ENCODE measurements at places on chromosomes 3 and 15.

- H3K4me3 ChIP-seq, result no peak overlapping the region
- DNase-seq, result no peak
- peak overlapping the region; percentile 24 for H3K27ac ChIP-seq
- no peaks in the 10 kb centered on the region for H3K27me3 ChIP-seq
- peaks cover 22% of the 10 kb centered on the region for H3K4me1 ChIP-seq
- no peaks in the 10 kb centered on the region for H3K36me3 ChIP-seq
Measured at GRCh38 chr3:134315286-134316106, 58.8 kb downstream of the AMOTL2 start.

DNA sequence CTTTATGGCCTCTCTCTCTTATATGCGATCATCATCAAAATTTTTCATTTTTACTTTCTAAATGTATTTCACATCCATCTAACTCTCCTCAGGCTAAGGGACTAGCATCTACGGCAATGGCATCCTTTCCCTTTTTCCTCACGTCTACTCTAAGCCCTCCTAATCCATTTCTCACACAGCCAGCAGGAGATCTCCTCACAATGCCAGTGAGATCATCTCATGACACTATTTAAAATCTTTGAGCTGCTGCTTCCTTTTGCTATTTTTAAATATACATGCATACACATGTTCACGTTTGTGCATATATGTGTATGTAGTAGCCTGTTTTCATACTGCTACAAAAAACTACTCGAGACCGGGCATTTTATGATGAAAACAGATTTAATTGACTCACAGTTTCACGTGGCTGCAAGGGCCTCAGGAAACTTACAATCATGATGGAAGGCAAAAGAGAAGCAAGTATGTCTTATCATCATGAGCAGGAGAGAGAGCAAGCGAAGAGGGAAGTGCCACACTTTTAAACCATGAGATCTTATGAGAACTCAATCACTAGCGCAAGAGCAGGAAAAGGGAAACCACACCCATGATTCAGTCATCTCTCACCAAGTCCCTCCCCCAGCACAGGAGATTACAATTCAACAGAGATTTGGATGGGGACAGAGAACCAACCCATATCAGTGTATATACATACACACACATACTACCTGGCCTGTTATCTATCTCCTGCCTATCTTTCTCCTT, 599.2 kb upstream of the ROBO1 start:
- no peak for DNase-seq
- H3K4me1 ChIP-seq, result no peaks in the 10 kb centered on the region
- no peaks in the 10 kb centered on the region for H3K36me3 ChIP-seq
- H3K27ac ChIP-seq, result no peak overlapping the region
- no peaks in the 10 kb centered on the region for H3K27me3 ChIP-seq
- no peak overlapping the region for H3K4me3 ChIP-seq

- no peaks in the 10 kb centered on the region for H3K27me3 ChIP-seq
- H3K36me3 ChIP-seq, result no peaks in the 10 kb centered on the region
- peaks cover 15% of the 10 kb centered on the region for H3K4me1 ChIP-seq
- no peak overlapping the region for H3K4me3 ChIP-seq
Measured at GRCh38 chr3:149585401-149585726, 72.5 kb downstream of the WWTR1 start.

GRCh38 chr3:122862381-122862780, 67.5 kb downstream of the SLC49A4 start:
- no peaks in the 10 kb centered on the region for H3K27me3 ChIP-seq
- no peak overlapping the region for H3K27ac ChIP-seq
- DNase-seq, result no peak
- H3K4me1 ChIP-seq, result no peaks in the 10 kb centered on the region

- H3K27me3 ChIP-seq, result no peaks in the 10 kb centered on the region
- H3K27ac ChIP-seq, result no peak overlapping the region
- H3K36me3 ChIP-seq, result no peaks in the 10 kb centered on the region
- DNase-seq, result no peak
Measured at GRCh38 chr3:24704496-24704895, 209.8 kb upstream of the THRB start.

DNA sequence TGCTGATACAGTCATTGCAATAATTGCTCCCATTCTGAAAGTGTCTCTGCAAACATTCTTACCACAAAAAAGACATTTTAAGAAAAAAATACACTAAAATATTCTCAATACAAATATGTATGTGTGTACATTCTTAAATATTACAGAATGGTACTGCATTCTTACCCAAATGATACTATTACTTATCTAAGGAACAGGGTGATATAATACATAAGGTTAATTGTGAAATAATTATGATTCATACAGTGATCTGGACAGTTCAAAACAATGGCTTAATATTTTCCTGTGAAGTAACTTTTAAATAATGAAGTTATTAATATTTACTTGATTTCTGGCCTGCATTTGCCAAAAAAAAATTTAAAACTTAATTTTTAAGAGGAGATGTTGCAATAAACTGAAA, 694.6 kb downstream of the TUSC7 start:
- no peaks in the 10 kb centered on the region for H3K4me1 ChIP-seq
- no peak overlapping the region for H3K27ac ChIP-seq
- H3K27me3 ChIP-seq, result no peaks in the 10 kb centered on the region
- H3K36me3 ChIP-seq, result no peaks in the 10 kb centered on the region
- no peak for DNase-seq
- H3K4me3 ChIP-seq, result no peak overlapping the region

DNA sequence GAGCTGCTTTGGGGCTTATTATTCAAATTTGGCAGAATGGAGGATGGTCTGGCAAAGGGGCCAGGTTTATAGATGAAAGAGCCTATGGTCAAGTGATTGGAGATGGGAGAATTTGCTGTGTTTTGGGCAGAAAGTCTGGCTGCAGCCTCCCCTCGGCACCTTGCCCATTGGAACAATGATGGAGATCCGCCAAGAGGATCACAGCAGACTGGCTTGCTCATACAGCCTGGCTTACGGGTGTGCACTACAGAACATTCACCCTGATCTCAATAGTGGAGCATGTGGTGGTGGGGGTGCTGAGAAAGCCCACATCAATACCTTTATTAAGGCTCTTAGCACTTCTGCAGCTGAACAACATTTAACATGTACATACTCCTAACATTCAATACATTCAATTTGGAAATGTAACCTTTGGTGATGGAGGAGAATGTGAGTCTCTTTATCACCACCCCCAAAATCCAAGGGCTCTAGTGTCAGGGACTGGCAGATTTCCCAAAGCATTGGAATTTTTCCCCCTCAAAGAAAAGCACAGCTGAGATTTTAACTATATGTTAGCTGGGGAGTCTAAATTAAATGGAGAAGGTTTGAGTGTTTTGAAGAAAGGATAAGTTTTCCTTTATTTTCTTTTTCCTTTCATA, 118.4 kb upstream of the TMC3 start:
- no peaks in the 10 kb centered on the region for H3K36me3 ChIP-seq
- no peak for DNase-seq
- H3K27me3 ChIP-seq, result no peaks in the 10 kb centered on the region
- no peak overlapping the region for H3K4me3 ChIP-seq
- H3K27ac ChIP-seq, result no peak overlapping the region
- H3K4me1 ChIP-seq, result no peaks in the 10 kb centered on the region

GRCh38 chr3:53259427-53260259, 3.8 kb upstream of the TKT start:
- DNase-seq, result no peak
- no peaks in the 10 kb centered on the region for H3K27me3 ChIP-seq
- H3K4me3 ChIP-seq, result no peak overlapping the region
- H3K4me1 ChIP-seq, result peaks cover 3% of the 10 kb centered on the region

DNA sequence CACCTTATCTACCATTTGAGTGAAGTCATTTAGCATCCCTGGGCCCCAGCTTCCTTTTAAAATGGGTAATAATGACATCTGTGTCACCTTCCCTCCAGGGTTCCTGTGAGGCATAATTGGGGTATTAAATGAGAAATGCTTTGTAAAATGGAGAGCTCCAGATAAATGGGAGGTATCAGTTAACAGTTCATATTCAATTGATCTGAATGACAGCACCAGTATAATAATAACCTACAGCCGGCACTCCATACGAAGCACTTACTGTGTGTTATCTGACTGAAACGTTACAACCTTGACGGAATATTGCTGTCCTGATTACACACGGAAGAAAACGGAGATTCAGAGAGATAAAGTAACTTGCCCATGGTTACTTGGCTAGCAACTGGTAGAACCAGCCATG, 53.6 kb downstream of the BHLHE40 start:
- H3K4me1 ChIP-seq, result no peaks in the 10 kb centered on the region
- no peaks in the 10 kb centered on the region for H3K27me3 ChIP-seq
- no peak overlapping the region for H3K4me3 ChIP-seq
- H3K27ac ChIP-seq, result no peak overlapping the region
- no peaks in the 10 kb centered on the region for H3K36me3 ChIP-seq

DNA sequence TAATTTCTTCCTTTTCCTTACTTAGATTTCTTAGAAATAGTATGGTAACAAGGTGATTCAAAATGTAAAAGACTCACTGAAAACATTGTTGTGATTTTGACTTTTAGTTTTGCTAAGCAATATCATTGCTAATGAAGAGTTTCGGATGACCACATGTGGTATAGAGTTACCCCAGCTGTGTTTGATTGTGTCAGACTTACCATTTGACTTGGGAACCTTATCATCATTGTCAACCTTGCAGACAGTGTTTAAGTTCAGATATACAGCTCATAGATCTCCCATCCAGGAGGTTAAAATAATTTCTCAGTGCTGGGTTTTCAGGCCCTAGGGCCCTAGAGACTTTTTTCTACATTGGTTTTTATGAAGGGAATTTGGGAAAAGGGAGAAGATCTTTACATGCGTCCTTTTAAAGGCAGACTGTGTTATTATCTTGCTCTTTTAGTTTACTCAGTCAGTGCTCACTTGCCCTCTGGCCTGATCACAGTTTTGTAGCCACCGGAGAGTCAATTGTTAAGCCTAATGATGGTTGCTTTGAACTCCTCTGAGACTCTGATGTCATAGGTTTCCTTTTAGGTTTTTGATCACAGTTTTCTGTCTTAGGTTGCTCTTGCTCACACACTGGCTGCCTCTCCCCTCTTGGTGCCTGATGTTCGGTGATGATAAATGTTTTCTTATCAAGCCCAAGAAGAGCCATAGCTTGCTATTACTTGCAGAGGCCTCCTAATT, 133.5 kb upstream of the ZPLD1 start:
- H3K4me3 ChIP-seq, result no peak overlapping the region
- no peak overlapping the region for H3K27ac ChIP-seq
- H3K36me3 ChIP-seq, result no peaks in the 10 kb centered on the region
- no peak for DNase-seq
- no peaks in the 10 kb centered on the region for H3K27me3 ChIP-seq
- no peaks in the 10 kb centered on the region for H3K4me1 ChIP-seq

DNA sequence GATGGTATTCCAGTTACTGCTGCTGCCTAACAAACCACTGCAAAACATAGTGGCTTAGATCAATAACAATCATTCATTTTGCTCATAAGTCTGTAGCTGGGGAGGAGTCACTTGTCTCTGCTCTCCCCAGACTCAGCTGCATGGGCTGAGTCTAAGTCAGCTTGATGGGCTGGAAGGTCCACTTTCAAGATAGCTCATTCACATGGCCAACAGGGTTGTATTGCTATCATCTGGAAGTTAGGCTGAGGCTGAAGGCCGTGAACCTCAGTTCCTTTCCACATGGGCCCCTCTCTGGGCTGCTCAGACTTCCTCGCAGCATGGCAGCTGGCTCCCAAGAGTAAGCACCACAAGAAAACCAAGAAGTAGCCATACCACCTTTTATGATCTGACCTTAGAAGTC, 28.7 kb upstream of the BFSP2 start:
- no peaks in the 10 kb centered on the region for H3K27me3 ChIP-seq
- no peak for DNase-seq
- no peak overlapping the region for H3K27ac ChIP-seq
- H3K4me3 ChIP-seq, result no peak overlapping the region
- no peaks in the 10 kb centered on the region for H3K4me1 ChIP-seq
- H3K36me3 ChIP-seq, result no peaks in the 10 kb centered on the region

Data from adrenal gland (tissue), 19 donors.